Stimulated activated CD4-positive, alpha-beta T cell treated with anti-CD3 and anti-CD28 coated beads, Interleukin-15, amount 100 ng/mL, for 48 hours (primary cell): ENCODE measurements at places on chromosomes 7 and 10.

DNA sequence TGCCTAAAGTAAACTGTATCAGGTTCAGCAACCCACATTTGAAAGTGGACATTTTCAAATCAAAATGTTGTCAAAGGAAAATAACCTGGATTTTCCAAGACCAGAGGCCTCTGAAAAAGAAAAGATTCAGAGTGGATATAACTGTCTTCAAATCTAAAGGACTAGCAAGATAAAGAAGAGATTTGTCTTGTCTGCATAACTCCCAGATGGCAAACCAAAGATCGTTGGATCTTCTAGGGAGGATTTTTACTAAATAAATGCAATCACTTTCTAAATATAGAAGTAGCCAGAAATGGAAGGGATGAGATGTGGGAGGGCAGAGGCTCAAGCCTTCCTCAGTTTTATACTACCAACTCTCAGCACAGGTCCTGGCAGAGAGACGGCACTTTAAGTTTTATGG is 39.0 kb downstream of the CABCOCO1 start:
- DNase-seq: no peak

GRCh38 chr10:127926455-127926854 is 19.6 kb downstream of the PTPRE start:
- DNase-seq: no peak

DNA sequence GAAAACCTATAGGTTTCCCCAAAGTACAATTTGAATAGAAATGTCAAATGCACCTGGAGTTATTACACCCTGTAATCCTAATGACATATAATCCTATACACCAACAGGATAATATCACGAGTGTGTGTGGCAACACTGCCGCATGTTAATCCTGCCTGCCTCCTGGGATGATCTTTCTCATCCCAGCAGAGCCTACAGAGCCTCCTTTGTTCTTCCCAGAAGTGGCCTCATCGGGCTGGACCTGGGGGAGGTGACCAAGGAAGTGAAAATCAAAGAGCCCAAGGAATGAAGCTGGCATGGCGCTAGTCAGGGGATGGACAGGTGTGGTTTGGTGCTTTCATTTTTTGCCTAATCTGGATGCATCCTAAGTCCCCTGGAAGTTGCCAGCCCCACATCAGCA is 29.5 kb upstream of the LEP start:
- DNase-seq: no peak

- no peak for DNase-seq
These were observed 61.4 kb upstream of the COMTD1 start for GRCh38 chr10:75297021-75297599.

GRCh38 chr10:29535778-29536453 is 98.9 kb downstream of the SVIL start:
- no peak for DNase-seq

- DNase-seq: peak; percentile 74
These were observed 340.3 kb upstream of the PRKCQ start for GRCh38 chr10:6920072-6921019.

GRCh38 chr10:129935867-129936152 is 28.3 kb downstream of the EBF3 start:
- no peak for DNase-seq

- no peak for DNase-seq
These were observed 28.7 kb downstream of the WIPI2 start for GRCh38 chr7:5218564-5219360.

DNA sequence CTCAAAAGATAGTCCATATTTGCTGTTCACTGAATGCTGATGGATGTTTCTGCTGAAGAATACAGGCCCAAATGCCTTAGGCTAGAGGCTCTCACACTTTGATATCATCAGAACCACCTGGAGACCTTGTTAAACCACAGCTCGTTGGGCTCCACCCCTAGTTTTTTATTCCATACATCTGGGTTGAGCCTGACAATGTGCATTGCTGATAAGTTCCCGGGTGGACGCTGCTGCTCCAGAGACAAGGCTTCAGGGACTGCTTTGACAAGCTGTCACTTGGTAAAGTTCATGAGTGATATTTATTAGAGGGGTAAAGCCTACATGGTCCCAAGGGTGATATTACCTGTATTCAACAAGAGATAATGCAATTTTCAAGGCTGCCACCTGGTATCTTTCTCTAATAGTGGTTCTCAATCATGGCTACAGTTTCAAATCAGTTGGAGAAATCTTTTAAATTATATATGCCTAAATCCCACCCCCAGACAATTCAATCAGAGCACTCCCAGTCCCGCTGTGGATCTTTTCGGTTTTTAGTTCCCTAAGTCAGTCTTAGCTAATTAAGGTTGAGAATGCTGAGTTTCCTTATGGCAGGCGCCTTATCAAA is 107.1 kb upstream of the GSDME start:
- DNase-seq: no peak

DNA sequence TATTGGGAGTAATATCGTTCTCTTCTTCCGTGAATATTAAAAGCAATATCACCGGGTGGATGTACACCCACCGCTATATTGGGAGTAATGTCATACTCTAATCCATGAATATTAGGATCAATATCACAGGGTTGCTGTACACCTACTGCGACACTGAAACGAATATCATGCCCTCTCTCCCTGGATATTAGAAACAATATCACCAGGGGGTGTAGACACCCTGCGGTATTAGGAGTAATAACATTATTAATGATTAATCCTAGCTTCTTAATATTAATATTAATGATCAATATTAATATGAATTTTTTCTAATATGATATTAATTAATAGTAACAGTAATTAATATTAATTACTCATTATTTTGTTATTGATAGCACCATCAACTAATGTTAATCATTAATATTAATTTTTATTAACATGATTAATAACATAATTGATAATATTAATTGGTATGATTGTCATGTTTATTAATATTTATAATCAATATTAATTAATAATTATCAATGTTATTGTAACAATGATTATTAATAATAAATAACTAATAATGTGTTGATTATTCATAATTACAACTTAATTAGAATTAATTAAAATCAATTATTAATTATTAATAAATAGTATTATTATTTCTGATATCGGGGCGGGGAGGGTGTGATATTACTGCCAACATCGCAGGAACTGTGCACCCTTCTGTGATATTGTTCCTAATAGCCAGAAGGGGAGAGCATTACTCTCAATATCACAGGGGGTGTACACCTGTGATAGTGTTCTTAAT is 121.3 kb upstream of the C1GALT1 start:
- no peak for DNase-seq

GRCh38 chr7:76411626-76412025 is 2.1 kb upstream of the SSC4D start:
- DNase-seq: no peak

DNA sequence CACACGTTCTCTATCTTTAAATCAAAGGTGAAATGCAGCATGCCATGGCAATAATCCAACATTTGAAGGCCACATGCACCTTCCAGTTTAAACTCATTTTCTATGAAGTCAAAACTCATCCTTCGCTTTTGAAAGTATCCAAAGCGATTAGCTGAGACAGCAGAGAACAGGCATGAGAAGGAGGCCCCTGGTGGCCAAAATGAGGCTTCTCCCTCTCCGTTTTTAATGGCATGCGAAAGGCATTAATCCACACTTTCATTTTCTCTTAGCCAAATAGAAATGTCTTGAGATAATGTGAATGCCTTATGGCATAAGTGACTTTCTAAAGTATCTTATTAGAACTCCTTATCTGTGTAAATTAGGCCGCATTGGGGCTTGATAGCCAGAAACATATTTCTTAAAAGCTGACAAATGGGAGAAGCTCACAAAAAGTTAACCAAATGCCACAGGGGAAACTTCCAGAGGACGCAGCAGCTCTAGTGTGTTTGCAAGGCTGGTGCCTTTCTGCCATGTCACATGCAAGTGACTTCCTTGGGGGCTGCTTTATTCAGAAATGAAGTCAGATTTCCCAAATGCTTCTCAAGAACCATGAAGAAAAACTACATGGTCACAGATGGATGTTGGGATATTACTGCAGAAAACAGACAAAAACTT is 1189.6 kb downstream of the SORCS1 start:
- no peak for DNase-seq

DNA sequence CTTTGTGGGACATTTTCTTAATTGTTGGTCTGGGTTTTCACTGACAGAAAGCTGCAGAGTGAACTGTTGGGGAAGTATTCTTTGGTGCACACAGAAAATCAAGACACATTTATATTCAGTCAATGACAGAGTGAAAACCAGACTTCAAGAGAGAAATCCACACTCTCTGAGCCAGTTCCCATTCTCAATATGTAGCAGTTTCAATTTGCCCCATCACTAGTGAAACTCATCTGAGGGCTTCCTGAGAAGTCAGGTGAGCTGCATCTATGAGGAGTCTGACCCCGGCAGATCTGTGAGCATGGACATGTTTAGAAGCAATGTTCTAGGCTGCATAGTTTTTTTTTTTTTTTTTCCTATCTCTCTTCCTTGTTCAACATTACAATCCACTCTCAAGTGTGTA is 163.7 kb upstream of the AHR start:
- DNase-seq: peak; percentile 12

DNA sequence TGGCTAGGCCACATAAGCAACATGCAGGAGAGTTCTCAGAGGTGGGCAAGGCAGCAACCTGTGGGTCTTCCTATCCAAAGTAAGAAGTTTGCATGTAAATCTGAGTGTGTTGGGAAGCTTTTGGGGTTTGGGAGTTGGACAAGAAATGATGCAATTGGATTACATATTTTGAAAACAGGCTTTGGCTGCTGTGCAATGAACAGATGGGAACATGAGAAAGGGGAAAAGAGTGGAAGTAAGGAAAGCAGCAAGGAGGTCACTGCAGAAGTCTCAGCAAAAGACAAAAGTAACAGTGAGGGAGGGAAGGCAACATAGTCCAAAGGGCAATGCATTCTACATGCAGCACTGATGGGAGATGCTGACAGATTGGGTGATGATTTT is 61.1 kb upstream of the C10orf90 start:
- DNase-seq: no peak

DNA sequence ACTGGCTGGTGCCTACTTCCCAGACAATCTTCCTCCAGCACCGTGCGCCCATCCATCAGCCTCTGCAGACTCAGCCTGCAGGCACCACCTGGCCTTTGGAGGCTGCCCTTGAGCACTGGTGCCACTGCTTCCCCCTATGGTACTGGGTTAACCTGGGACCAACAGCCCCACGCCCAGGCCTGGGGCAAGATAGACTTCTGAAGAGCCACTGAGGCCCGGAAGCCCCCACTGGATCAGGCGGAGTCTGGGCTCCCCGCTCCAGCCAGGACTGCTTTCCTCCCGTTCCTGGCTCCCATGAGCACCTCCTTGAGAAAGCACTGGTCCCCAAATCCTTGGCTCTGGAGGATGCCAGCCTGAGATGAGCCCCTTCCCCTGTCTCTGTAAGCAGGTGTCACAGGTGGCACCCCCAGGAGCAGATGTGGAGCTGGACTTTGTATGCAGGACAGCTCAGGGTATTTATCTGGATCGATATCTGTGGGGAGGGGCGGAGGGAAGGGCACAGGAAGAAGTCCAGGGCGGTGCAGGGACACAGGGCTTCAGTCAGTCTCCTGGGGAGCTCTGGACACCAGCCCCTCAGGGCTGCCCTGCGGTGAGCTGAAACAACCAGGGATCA is 206.5 kb upstream of the PPP2R2D start:
- DNase-seq: no peak

DNA sequence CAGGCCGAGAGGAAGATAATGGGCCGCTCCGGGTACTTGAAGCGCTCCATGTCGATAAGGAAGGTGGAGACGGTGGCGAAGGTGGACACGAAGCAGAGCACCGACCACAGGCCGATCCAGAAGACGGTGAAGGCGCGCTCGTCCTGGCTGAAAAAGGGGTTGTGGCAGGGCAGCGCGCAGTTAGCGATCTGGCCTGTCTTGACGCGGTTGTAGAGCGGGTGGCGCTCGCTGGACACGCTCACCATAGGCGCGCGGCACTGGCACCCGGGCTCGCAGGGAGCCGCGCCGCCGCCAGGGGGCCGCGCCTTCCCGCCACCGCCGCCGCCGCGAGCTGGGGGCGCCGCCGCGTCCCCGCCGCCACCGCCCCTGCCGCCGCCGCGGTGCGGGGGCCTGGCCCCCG is 1.6 kb downstream of the FZD8 start:
- DNase-seq: no peak

GRCh38 chr7:41777894-41778596 is 75.2 kb upstream of the INHBA start:
- DNase-seq: no peak

DNA sequence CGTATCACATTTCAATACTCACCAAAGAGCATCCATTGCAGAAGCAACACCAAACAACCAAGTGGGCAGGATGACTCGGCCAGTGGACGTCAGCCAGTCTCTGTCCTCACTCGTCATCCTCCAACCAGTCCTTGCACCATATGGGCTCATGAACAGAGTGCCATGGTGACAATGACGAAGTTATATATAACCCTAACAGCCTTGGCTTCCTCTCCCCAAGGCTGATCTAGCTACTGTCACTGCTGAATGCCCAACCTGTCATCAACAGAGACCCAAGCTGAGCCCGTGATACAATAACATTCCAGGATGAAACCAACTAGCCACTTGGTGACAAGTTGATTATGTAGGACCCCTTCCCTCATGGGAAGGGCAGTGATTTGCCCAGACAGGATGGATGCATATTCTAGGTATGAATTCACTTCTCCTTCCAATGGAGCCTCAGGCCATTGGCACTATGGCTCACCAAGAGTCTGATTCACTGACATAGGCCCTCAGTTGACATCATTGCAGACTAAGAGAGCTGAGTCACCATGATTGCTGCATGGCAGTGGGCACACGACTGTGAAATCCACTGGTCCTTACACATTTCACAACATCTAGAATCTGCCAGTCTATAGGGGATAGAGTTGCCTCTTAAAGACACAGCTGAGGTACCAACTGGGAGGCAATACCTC is 26.3 kb upstream of the PPIF start:
- DNase-seq: peak; percentile 43

DNA sequence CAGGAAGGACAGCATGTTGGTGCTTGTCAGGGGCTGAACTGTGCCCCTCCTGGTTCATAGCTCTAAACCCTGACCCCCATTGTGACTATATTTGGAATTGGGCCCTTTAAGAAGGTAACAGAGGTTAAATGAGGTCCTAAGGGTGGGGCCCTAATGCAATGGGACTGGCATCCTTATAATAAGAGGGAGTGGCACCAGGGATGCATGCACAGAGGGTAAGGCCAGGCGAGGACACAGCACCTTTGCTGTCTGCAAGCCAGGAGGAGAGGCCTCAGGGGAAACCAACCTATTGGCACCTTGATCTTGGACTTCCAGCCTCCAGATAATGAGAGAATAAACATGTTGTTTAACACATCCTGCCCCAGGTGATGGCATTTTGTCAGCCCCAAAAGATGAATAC is 61.3 kb upstream of the EBF3 start:
- no peak for DNase-seq

- DNase-seq: no peak
These were observed 655.9 kb downstream of the SDK1 start for GRCh38 chr7:3956949-3957348.

DNA sequence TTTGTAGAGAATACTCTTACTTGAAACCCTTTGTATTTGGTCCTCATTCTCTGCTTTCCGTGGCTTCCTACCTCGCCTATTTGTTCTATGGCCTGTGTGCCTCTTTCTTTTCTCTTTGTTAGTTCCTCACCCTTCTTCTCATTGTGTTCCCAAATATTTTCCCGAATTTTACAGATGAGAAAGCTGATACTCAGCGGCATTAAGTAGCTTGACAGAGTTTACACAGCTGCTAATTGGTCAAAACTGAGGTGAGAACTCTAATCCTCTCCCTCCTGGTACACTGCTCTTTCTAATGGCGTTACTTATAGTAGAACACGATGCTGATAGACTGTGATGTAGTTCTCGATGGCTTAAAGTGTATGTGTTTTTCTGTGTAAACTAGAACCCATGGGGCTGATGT is 80.7 kb upstream of the HDAC9 start:
- DNase-seq: no peak
